DMS53 (cell line): ENCODE measurements at places on chromosomes 16 and 17.
A peak's percentile ranks its signal among the peaks of the same experiment; 100 is the strongest.

DNA sequence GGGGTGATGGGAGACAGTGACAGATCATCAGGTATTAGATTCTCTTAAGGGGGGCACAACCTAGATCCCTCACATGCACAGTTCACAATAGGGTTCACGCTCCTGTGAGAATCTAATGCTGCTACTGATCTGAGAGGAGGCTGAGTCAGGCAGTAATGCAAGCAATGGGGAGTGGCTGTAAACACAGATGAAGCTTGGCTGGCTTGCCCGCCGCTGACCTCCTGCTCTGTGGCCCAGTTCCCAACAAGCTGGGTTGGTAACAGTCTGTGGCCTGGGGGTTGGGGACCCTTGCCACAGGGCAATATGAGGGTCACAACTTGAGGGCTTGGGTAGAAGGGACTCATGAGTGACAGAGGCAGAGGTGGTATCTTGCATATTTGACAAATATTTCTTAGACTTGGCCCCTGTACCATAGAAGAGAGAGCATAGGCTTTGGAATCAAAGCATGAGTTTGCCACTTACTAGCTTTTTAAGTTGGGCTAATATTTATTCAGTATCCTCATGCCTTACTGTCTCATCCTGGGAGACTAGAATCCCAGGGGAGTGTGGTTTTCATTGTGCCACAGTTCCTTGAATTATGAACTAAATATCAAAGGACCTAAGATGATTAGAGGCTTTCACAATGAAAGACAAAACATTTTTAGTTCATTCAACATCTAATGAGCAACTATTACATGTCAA lies 133.4 kb downstream of the SPACA3 start:
- DNase-seq: no peak

DNA sequence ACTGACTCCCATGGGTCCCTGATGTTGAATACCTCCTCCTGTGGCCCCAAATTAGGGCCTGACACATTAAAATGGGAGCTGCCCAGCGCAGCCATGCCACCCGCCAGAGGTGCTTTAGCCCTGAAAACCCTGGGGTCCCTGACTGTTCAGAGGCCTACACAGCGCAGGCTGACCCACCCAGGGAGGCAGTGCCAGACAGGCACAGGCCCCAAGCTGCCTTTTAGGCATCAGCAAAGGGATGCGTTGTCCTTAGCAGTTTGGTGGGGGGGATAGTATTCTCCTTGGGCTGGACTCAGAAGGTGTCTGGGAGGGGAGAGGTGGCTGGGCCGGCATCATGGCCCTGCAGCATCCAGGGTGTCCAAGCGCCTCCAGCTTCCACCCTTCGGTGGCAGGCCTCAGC lies 1.4 kb downstream of the RAPGEFL1 start:
- DNase-seq: no peak

DNA sequence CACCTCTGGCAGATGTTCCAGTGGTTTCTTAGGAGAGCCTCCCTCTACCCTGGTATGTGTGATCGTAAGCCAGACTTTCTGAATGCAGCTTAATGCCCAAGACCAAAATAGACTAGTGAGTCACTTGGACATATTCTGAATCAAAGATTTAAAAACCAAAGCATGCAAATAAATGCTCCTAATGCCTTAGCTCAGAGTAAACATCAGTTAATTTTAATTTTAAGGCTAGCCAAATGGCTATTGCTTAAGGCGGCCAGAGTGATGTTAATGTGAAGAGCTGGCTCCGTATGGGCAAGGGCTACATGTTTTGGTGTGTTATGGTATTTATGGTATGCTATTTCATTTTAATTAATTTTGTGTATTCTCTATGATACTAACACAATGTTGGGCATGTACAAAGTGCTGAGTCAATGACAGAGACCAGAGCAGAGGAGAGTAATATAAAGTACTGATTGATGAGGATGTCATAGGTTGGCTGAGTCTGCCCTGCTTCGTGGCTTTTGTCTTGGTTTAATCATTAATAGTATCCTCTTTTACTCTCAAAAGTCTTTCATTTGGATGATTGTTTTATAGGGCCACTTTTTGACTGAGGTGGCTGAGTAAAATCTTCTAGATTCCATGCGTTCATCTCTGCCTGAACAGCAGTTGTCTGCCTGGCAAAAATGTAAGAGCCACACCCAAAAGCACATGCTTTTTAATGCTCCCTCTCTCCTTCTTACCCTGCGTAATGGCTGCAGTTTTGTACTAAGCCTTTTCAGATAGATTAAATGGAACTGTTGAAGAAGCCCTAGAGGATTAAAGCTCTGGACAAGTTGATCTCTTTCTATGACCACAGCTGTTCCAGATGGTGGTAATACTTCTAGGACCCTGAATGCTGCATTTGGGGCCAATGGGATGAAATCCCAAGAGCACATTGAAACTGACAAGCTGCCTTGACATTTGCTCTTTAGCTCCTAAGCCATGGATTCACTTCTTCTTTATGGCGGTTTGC lies 59.6 kb downstream of the MAP2K6 start:
- peak; percentile 45 for DNase-seq

- DNase-seq: no peak
Measured at GRCh38 chr17:33016920-33017319, 25.3 kb downstream of the SPACA3 start.

- peak; percentile 11 for DNase-seq
Measured at GRCh38 chr17:19242323-19242722, 5.2 kb downstream of the EPN2 start.

GRCh38 chr17:65902831-65903522 lies 289.0 kb downstream of the CEP112 start:
- DNase-seq: no peak

GRCh38 chr17:46822388-46822921 lies 4.0 kb upstream of the WNT3 start:
- DNase-seq: peak; percentile 98
